ENCODE measurements at places on chromosomes 11 and 22.

DNA sequence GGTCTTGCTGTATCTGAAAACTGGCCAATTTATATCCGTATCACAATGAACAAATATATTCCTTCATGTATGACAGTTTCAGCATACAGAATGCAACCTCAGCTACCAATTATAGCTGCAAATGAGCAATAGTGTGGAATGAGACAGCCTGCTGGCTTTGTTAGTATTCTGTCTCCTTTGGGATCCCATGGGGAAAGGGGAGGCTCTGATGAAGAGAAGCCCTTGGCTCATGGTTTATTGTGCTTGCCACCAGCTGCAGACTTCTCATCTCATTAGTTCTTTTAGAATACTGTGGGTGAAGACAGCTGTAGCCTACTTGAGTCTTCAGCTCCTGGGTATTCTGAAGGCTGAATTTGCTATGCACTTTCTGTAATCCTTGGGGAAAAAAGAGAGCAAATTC is 42.4 kb downstream of the PITPNB start:
- DNase-seq: no peak

DNA sequence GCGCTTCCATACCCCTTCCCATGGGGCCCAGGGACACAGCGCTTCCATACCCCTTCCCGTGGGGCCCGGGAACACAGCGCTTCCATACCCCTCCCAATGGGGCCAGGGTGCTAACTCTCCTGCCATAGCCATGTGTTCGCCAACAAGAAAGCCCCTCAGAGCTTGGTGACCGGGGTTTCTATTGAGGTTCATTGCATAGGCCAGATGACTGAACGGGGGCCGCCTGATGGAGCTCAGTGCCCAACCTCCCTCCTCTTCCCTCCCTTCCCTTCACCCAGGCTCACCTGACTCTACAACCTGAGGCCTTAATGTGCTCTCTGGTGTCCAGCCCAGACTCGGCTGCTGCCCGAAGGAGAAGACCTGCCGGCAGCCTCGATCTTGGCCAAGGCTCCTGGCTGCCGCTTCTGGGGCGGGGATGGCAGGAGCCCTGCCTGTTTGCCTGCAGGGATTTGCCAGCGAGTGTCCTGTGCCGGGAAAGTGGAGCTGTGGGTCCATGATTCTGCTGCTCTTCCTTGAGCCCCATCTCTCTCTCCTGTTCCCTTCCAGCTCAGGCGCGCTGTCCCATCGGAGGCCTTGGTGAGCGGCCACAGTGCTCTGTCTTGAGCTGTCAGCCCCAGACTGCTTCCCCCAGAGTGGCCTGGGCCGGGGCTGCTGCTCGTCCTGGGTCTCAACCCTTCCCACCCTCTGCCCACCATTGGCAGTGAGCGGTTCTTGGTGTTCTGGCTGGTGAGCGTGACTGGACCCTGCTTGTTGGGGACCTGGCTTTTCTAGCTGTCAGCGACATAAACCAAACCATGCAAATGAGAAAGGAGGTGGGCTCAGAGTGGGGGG is 267.0 kb downstream of the TBC1D22A start:
- DNase-seq: no peak

GRCh38 chr11:127098684-127099083 is 98.1 kb upstream of the KIRREL3 start:
- DNase-seq: no peak

DNA sequence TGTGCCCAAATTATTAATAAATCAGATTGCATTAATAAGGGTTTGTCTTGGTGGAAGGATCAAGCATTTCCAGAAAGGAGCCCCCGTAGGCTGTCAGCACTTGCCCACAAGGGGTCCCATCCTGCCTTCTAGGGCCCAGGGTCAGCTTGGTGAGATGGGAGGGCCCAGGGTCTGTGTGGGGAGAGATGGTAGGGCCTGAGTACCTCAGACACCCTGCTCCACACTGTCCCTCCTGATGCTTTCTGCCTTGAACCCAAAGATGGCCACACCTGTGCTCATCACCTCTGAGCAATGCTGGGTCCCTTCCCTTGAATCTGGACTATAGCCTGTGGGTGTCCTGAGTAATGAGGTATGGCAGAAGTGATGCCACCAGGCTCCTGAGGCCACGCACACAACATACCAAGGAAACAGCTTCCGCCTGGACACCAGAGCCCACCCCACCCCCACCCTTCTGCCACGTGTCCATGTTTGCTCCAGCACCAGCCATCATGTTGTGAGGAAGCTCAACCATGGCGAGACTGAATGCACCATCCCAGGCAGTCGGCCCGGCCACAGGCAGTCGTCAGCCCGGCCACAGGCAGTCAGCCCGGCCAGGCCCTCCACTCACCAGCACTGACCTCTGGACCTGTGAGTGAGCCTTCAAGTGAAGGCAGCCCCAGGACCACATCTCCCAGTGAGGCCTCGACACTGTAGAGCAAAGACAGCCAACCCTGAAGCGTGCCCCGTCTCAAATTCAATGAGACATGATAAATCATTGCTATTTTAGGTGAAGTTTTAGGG is 6.8 kb downstream of the BET1L start:
- DNase-seq: no peak

DNA sequence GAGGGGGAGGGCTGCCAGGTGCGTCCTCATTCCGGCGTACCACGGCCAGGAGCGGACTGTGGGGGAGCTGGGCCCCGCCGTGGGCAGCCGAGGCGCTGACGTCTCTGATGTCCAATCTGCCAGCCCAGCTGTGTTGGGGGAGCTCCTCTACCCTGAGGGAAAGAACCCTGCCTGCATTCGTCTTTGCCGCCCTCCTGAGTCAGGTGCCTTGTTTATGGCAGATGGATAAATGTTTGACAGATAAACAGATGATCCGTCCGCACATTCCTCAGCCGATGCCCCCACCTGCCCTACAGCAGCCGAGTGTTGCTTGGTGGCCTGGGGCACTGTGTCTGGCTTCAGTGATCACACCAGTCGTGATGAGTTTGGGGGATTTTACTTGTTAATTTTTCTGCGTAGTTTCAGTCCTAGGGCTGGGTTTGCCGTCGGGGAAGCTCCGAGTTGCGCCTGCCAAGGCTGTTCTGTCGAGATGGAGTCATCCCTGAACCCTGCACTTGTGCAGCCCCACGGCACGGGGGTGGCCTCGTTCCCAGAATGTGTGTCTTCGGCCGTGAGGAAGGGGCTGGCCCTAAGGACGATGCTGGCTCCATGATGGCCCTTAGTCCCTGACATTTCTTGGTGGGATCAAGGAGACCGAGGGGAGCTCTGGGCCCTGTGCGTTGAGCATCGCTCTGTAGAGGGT is 1083.9 kb downstream of the BRD1 start:
- DNase-seq: no peak
